Hematopoietic multipotent progenitor cell treated with erythropoietin and hydrocortisone succinate and interleukin-3 and kit ligand, for 6 days (in vitro differentiated cells): ENCODE measurements at places on chromosomes 6 and 20.

- DNase-seq = peak; percentile 18
Measured at GRCh38 chr6:107822176-107823046, 1.7 kb downstream of the SCML4 start.

DNA sequence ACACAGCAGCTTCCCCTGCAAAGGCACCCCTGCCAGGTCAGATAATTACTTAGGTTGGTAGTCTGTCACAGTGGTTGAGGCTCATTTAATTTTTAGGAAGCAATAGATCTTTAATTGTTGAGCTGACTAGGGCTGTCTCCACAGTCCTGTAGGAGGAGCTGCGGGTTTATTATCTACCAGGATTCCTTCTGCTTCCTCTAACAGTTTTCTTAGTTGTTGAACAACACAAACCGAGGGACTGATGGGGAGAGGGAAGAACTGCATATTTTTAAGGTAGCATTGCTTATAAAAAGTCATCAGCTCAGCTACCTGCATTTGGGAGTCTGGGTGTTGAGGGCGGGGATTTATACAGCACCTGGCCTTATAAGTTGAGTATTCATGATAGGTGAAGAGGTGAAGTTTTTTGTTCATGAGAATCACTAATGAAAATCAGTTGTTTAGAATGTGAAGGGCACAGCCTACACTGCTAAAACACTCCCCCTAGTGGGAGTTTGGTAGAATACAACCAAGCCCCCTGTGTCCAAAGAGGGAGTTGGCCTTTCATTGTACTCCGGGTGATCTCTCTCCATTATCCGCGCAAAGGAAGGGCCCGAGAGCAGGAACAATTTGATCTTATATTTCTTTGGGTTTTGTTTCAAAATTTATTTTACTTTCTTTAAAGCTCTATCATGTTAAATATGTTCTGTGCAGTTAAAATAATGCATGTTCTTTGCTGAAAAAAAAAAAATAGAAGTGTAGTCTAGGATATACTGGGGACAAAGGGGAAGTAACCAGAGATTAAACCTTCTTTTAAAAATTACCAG, 69.6 kb downstream of the SSR1 start:
- DNase-seq = peak; percentile 93

GRCh38 chr20:2942439-2942838, 69.2 kb downstream of the PTPRA start:
- no peak for DNase-seq

DNA sequence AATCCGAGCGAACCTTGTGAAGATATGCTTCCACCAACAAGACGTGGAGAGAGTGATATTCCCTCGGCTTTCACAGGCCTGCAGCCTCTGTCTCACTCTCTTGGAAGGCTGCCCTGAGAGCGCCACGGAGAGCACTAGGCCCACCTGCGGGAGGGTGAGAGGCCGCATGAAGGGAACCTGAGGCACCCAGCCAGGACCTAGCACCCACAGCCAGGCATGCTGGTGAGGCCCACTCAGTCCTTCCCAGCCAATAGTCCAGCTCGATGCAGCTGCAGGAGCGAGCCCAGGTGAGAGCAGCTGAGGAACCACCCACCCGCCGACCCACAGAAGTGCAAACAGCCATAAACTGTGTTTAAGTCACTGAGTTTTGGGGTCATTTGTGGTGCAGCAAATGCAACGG, 227.2 kb downstream of the QKI start:
- DNase-seq = no peak

DNA sequence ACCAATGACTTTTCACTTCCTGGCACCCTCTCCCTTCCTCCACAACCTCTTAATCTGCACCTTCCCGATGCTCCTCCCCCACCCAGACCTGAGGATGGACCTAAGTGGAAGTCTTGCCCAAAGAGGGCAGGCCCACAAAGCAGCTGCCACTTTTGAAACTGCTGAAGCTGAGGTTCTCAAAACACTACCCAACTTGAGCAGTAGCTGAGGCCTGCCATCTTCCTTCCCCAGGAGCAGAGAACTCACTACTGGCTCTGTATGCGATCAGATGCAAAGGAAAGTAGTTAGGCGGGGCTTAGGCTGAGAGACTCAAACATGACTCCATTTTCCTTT, 1.5 kb downstream of the HM13 start:
- DNase-seq = peak; percentile 17

DNA sequence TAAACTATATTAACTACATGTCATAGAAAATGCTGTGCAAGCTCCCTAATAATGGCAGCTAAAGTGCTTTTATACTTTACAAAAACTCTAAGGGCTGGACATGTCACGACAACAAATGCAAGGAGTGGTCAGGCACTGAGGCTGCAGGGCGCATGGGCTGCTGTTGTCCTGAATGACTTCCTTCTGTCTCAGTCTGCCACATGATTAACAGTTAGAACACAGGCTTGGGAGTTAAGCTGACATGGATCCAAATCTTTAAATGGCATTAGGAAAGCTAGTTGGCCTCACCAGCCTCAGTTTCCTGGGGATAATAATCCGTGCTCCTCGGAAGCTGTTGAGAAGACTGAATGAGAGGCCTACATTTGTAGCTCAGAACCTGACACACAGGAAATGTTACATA, 57.4 kb downstream of the PREP start:
- DNase-seq = no peak

GRCh38 chr6:146292506-146292905, 251.1 kb upstream of the RAB32 start:
- no peak for DNase-seq
